ENCODE measurements at places on chromosomes 4 and X. TPM values are rescaled to one million over a fixed set of nuclear protein-coding genes. Genes with fewer than 3 reads are reported as not detected.

PRSS12 gene
- 1.1 TPM for total RNA-seq

FAT1 gene
- 78.6 TPM for total RNA-seq

MAGEA4 gene
- total RNA-seq: not detected

- no peak for DNase-seq
Observed at GRCh38 chrX:120306630-120307029, 4.6 kb downstream of the TMEM255A start.

- DNase-seq: peak; percentile 70
Observed at GRCh38 chrX:54807524-54808108, at the start of gene MAGED2. Gene MAGED2 (plus strand): TSS chrX:54807745. CDS start chrX:54809332, 1,587 bp downstream.

- DNase-seq: no peak
Observed at GRCh38 chr4:89579771-89580170, 257.2 kb downstream of the SNCA start.

DNA sequence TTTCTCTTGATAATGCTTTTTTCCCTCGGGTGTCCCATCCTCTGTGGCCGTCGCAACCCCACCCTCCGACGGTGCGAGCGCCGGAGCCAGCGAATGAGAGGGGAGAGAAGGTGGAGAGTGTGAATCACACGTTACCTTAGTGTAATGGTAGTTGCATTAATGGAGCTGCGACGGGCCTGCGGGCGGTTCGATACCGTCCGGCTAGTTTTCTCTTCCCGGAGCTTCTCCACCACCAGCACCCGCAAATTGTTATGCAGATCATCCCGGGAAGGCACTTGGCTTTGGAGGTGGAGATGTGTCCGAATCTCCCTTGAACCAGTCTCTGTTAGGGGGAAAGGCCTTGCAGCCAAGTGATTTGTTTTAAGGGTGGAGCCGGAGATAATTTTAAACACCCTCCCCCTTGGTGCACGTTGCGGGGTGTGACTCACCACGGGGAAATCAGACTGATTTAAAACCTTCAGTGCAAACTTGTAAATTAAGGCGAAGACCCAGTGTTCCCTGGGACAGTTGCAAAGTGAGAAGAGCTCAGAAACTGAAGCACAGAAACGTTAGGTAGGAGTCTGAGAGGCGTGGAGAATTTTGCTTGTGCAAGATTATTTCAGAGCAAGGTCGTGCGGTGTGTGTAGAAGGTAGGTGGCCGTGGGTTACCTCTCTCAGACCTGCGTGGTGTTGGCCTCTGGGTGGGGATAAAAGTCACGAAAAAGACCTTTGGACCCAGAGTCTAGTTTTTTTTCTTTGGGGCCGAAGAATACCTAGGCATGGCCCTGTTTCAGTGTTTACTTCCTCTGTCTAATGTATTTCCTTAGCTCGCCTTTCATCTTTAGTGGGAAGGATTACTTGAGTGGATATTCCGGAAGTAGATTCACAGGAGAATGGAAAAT, 1.3 kb downstream of the AFF1 start:
- DNase-seq: peak; percentile 54

- peak; percentile 47 for DNase-seq
Observed at GRCh38 chrX:10158279-10159144, 1.7 kb downstream of the CLCN4 start.

DNA sequence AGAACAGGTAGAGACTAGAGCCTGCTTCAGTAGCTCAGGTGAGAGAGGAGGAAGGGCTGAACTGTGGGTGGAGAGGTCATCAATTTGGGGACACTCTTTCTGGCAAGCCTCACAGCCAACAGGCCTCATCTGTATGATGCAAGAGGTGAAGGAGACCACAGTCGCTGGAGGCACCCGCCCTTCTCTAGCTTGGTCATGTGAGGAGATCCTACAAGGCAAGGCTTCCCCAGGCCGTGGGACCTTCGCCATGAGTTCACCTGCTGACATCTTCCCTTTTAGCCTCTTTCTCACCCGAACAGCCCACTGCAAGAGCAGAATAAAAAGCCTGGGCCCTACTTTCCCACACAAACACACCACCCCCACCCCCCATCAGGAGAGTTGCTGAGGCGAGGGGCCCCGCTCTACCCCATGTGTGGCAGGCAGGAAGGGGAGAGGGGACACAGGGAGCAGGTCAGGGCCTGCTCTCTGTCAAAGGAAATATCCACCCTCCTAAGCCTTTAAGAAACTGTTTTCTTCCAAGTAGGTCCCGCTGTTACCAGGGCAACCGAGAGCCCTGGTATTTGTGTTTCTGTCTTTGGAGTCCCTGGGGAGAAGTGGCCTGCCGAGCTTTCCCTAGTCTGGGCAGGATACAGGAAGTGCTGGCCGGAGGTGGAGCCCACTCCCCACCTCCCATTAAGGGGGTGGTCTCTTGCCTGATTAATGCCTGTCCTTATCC, 8.1 kb downstream of the RTL5 start:
- DNase-seq: no peak

GRCh38 chr4:147456706-147457105, 24.2 kb upstream of the EDNRA start:
- no peak for DNase-seq

DNA sequence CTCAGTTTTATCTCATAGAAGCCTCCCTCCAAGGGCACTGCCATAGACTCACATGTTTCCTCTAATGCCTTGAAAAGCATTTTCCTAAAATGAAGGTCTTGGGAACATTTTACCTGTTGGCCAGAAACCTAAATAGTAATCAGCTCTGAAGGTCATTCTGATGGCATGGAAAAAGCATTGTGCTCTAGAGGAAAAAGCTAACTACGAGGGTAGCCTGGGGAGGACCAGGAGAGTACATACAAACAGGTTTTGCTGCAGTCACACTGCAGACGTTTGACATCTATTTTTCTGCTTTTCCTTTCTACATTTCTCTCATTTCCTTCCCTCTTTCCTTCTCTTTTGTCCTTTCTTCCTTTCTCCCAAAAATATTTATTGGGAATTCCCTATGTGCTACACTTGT, 103.3 kb upstream of the SORBS2 start:
- no peak for DNase-seq

DNA sequence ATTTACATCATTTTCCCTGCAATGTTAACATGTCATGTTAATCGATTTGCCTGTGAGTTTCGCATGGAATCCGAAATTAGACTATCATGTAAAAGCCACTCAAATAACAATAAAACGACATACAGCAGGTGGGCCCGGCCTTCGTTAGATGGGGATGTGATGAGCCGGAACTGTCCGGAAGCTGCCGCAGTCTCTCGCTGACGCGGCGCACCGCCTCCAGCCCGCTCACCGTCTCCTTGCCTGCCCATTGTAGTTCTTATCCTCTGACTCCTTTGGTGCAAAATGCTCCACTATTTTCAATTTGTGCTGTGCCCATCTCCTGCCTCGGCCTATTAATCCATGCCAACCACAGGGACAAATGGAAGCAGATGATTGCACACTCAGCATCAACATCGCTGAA, 877.5 kb upstream of the TENM3 start:
- no peak for DNase-seq

- no peak for DNase-seq
Observed at GRCh38 chr4:153771046-153771445, 11.2 kb upstream of the RNF175 start.

DNA sequence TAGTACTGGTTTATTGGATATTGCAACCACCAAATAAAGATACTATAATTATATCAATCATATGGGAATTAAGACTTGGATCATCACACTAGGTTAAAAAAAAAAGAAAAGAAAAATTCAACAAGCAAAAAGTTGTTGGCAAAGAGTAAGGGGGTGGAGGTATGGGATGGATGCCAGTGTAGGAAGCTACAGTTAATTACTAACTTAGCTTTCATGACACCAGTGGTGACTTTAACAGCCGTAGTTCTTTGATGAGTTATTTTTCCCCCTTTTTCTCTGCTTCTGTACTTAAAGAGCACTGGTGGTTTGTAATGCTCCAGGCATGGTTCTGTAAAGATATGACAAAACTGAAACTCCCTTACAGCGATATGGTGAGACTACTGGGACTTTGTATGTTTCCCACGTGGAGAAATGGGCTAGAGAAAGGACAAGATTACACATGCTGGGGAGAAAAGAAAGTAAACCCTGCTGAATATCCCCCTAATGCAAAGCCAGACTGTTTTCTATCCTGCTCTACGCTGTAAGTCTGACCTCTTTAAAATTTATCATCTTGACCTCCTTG, 210.8 kb downstream of the SPOCK3 start:
- DNase-seq: no peak

GRCh38 chrX:123818243-123818642, 41.6 kb upstream of the XIAP start:
- no peak for DNase-seq

- peak; percentile 65 for DNase-seq
Observed at GRCh38 chr4:141132709-141133145, 542 bp downstream of the RNF150 start.

GRCh38 chrX:135050603-135051002, 1.3 kb downstream of the RTL8A start:
- DNase-seq: no peak

Data from ovary (tissue), 10 donors.